ENCODE measurements at places on chromosomes 2 and 18.

GRCh38 chr2:222332116-222332515 is 33.3 kb upstream of the PAX3 start:
- no peak for DNase-seq

GRCh38 chr2:64489081-64489751 is 34.9 kb upstream of the AFTPH start:
- DNase-seq = no peak

- DNase-seq = peak; percentile 80
Observed at GRCh38 chr2:231394211-231395141, 1.0 kb upstream of the B3GNT7 start.

DNA sequence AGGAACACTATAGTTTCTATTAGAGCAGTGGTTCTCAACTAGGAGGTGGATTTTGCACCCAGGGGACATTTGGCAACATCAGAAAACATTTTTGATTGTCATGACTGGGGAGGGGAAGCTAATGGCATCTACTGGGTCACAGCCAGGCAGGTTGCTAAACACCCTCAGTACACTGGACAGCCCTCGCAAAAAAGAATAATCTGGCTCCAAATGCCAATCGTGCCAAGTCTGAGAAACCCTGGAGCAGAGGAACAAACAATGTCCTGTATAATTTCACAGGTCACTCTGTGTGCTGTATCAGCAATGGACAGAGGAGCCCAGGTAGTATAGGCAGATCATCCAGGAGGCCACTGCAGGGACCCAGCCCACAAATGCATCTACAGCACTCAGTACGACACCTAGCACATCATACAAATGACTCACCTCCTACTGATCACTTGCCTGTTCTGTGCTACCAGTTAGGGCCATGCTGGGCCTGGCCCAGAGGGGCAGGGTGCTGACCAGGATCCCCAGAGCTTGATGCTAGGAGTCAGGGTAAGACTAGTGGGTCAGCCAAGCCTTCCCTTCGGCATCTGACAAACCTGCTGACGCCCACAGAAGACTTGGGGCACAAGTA is 37.6 kb downstream of the SFXN5 start:
- DNase-seq = no peak

GRCh38 chr18:79610461-79611039 is 69.1 kb upstream of the CTDP1 start:
- no peak for DNase-seq

GRCh38 chr2:11155381-11156035 is at the start of gene SLC66A3:
Gene SLC66A3, plus strand, starts transcription at chr2:11155467. Its CDS starts 80 bp downstream, at chr2:11155547.
- DNase-seq = peak; percentile 40

DNA sequence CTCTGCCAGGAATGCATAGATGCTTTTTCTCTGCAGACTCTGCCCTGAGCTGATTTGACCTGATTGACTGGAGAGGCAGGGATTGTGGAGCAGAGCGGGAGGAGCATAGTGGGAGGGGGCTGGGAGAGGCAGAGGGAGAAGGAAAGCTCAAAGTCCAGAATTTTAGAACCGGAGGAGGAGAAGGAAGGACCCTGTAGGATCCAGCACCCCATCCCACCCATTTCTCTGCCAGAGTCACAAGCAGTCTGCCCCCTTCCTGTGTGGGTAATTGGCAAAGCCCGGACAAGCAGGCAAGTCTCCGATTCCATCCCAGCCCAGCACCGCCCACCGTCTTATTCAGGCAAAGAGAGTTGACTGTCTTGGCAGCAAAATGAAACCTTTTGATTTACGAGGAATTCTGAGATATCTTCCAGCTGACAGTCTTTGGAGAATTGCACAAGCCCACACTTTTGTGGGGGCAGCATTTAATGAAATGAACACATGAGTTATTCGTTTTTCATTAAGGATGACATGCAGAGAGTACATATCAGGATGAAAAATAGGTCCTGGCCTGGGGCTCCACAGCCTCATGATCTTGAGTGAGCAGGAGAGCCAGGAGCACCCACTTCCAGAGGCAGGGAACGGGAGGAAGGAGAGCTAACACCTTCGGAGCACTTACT is 103.1 kb downstream of the MCFD2 start:
- DNase-seq = no peak

DNA sequence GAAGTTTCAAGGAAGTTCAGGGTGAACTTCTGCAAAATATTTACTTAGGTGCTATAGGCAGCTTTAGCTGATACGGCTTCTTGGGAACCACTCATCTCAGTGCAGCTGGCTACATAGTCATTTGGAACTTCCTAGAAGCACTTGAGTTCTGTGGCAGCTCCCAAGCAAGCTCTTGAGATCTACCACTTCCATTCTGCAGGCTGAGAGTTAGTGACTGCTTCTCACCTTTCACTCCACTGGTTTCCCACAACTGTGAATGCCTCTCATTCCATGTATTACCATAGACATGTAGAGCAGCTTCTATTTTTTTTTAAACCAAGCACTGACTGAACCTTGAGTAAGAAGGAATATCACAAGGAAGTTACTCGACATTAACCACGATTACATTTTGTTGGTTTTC is 994.1 kb upstream of the ACVR2A start:
- no peak for DNase-seq

DNA sequence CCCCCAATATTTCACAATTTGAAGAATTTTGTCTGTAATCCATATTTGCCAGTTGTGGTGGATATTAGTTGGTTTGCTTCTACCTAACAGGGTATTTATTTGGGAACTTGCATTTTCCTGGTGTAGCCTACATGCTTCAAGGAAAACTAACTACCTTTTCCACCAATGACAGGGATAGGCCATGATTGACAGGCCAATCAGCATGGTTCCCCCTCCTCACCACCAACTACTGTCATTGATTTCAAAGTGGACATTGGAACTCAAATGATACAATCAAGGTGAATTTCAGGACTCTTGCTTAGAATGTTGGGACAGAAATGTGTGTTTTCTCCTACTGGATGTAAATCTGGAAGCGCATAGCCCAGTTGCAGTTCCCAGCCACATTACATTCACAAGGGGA is 10.1 kb upstream of the TANC1 start:
- no peak for DNase-seq

DNA sequence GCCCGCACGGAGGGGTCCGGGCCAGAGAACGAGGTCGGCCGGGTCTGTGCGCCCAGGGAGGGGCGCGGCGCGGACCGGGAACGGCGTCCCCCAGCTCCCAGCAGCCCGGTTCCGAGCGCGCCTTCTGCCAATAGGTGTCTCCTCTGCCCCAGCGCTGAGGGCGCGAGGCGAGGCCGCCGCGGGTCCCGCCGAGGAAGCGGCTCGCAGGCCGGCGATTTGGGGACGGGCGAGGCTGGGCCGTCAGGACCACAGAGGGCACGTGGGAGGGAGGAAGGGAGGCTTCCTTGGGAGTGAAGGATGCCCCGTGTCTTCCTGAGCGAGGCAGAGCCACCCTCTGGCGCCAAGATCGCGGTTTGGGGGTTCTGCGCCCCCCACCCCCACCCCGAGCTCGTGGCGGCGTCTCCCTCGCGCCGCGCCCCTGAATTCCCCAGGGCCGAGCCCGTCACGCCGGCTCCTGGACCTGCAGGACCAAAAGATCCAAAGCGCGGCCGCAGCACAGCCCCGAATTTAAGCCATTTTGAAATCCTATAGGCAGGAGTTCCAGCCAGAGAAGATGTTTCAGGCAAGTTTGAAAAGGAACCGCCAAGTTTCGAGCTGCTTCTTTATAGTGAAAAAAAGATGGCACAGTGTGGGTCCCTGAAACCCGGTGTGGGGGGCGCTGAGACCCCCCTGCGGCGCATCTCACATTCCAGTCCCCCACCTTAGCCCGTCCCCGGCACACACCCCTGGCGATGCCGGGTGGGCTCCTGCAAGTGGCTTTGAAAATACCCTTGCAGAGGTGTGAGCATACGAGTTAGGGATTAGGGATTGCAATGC is 909 bp downstream of the NFATC1 start:
- DNase-seq = no peak

- DNase-seq = no peak
Observed at GRCh38 chr18:58443671-58444070, 185.2 kb downstream of the ALPK2 start.

- DNase-seq = no peak
Observed at GRCh38 chr2:152623076-152623740, 94.1 kb downstream of the PRPF40A start.

DNA sequence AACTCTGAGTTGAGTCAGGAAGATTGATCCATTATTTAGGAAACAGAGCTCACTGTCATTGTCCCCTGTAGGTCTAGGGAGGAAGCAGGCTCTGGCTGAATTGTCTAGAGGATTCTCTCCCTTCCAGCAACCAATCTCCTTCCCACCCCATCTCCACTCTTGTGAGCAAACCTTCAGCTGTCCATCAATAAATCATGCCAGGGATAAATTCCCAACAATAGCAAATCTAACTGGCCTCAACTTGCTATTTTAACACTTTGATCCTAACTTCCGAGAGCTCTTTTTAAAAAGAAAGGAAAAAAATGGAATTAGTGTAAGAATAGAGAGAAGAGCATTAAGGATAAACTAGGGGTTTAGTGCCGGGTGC is 53.5 kb downstream of the ATP8B1 start:
- DNase-seq = no peak

GRCh38 chr2:113818382-113818951 is 62.0 kb upstream of the SLC35F5 start:
- DNase-seq = no peak

DNA sequence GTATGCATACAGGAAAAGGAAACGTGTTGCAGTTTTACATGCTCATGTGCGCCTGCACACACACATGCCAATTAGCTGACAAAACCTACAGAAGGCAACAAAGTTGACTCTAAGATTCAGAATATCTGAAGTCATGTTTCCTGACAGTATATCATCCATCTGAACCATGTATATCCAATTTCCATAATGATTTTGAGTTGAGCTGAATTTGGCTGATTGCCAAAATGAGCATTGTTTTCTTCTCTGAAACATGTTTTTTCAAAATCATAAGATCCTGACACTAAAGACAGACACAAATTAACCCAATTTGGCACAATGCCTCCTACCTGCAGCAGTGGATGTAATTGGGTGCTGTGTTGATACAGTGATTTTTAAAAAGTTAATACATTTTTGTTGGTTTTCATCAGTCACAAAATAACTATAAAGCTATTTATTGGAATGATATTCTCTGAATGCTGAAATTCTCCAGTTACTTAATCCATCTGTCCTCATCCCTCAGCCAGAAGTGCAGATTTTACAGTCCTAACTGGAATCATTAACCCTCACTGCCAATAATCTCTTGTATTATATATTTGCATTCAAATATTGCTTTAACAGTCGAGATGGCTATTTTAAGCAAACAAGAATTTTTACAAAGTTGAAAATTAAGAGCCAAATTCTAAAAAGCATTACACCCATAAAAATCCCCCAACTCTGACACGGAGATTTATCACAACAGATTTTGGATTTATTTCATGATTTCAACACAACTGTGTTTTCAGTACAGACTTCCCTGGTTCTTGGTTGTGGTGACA is 161.7 kb upstream of the LMAN1 start:
- DNase-seq = no peak

DNA sequence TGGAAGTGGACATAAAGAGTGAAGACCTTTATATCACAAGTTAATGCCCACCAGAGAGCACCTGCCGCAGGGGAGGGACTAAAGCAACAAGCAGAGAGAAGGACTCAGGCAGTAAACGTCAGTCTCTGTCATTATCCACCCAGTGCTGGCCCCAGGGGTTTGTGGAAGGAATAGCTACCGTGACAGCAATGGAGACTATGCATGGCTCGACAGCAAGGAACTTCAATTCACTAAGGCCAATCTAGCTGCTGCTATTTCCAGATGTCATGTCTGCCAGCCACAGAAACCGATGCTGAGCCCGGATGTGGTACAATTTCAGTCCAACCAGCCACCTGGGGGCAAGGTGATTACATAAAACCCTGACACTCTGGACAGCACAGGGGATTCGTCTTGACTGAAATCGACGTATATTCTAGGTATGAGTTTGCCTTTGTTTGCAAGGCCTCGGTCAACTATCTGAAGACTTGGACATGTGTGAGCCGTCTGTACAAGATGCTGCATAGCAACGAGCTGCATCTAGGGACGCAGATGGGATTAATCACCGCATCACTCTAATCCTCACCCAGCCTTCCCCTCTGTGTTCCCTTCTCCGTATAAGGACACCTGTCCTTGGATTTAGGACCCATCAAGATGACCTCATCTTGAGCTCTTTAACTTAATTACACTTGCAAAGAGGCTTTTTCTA is 154.1 kb upstream of the SH3BP4 start:
- DNase-seq = no peak

GRCh38 chr2:8627019-8627691 is 54.7 kb upstream of the ID2 start:
- no peak for DNase-seq

DNA sequence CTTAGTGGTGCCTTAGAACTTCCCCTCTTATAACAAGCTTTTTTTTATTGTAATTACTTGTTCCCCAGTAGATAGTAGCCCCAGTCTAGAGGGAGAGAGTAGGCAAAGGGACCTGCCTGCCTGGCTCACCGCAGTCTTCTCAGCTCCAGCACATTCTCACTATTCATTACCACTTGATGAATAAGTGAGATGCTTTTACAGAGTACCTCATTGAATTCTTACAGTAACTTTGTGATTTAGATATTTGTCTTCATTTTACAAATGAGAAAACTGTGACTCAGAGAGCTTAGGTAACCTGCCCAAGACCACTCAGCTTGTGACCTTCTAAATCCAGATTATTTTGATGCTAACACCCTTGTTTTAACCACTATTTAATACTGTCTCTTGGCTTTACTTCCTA is 77.8 kb downstream of the CHRNA1 start:
- DNase-seq = no peak

DNA sequence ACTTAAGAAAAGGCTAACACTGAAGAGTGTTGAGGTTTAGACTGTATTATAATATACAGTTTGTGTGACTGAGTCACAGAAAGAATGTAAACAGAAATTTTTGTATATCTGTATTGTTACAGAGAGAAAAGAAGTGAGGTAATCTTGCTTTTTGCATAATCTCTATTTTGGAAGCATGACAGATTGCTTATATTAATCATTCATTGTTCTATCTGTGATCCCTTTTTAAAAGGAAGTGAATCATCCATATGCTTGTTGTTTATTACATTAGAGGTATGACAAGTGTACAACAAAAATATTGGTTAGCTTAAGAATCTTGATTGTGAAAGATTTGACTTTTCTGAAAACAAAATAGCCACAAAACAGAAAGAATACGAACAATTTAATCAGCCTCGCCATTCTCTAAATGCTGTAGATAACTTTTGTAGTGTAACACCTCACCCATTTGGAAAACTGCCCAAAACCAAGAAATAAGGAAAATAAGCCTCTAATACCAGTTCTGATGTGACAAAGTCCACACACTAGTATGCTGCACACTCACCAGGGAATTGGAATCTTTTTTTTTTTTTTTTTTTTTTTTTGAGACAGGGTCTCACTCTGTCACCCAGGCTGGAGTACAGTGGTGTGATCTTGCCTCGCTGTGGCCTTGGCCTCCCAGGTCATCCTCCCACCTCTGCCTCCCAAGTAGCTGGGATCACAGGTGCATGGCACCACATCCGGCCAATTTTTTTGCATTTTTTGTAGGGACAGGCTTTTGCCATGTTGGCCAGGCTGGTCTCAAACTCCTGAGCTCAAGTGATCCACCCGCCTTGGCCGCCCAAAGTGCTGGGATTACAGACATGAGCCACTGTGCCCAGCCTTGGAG is 91.5 kb upstream of the LPIN2 start:
- no peak for DNase-seq
